ENCODE measurements at places on chromosomes 3 and 15.

DNA sequence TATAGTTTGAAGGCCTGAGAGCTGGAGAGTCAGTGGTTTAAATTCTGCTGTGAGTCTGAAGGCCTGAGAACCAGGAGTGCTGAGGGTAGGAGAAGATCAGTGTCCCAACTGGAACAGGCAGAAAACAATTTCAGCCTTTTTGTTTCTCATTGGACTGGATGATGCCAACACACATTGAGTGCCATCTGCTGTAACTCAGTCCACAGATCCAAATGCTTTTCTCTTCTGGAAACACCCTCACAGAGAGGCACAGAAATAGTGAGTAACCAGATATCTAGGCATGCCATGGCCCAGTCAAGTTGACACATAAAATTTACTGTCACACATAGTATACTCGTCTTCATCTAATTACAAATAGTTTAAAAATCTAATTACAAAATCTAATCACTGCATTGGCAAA, 100.8 kb downstream of the NEO1 start:
- no peak for DNase-seq

GRCh38 chr3:53109190-53109589, 21.0 kb downstream of the RFT1 start:
- no peak for DNase-seq

DNA sequence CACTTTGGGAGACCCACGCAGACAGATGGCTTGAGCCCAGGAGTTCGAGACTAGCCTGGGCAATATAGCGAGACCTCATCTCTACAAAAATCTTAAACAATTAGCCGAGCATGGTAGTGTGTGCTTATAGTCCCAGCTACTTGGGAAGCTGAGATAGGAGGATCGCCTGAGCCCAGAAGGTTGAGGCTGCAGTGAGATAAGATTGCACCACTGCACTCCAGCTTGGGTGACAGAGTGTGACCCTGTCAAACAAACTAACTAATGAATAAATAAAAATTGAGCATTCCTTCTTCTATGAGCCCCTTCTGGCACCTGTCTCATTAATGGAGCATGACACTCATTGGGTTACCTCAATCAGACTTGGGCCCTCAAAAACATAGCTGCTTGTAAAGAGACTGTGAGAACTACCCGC, 7.5 kb downstream of the ZDHHC3 start:
- DNase-seq = no peak

DNA sequence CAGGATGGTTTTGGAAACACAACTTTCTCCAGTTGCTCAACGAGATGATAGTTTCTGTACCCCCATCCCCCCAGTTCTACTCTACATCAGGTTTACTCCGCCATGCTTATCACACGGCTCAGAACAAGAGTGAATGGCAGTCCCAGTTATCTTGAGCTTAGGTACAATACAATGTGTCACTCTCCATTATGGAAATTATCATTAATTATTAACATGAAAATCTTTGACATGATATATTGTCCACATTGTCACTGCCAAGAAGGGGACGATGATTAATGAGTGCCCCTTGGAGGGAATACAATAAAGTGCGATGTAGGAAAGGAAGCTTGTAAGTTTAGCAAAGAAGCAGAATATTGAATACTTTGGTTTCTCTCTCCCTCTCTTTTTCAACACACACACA, 252.6 kb upstream of the CFAP20DC start:
- no peak for DNase-seq

DNA sequence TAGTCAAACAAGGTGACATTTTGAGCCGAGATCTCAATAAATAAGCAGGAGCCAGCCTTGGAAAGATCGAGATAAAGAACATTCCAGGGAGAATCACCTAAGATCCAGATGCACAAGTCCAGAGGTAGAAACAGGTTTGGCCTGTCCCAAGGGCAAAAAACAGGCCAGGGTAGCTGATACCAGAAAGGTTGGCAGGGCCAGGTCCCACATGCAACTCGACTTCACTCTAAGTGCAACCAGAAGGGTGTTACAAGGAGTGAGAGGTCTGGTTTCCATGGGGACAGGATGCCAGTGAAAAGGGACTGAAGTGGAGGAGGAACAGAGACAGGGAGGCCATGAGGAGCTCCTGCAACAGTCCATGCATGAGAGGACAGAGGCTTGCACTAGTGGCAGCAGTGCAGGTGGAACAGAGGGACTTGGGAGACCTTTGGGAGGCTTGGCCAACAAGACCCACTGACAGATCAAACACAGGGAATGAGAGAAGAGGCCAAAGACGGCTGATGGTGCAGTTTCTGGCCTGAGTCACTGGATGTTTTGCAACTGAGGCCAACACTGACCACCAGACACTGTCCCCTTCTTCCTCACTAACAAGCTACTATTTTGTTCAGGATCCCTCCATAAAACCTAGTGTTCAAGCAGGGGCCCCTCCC, 5.2 kb downstream of the TPRA1 start:
- DNase-seq = no peak
